ENCODE measurements at places on chromosomes 7 and 10.

DNA sequence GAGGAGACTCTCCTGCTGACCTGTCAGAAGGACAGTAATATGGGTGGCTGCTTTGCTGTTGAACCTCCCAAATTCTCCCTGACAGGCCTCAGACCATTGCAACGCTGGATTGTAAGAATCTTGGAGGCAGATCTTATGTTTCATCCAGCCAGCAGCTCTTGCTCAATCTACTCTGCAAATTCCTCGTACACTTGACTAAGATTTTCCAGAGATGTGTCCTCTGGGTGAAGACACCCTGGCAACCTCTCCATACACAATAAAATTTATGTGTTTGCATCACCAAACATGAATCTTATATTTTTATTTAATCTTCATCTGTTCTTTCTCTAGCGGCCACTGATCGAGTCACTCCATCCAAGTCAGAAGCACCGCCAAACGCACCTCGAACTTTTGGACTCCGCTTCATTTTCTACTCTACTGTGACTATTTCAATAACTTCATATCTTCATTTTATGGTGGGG is 623.1 kb downstream of the ACTR3B start:
- no peak for DNase-seq

GRCh38 chr10:6195846-6196245 is 6.9 kb upstream of the PFKFB3 start:
- DNase-seq, result no peak

DNA sequence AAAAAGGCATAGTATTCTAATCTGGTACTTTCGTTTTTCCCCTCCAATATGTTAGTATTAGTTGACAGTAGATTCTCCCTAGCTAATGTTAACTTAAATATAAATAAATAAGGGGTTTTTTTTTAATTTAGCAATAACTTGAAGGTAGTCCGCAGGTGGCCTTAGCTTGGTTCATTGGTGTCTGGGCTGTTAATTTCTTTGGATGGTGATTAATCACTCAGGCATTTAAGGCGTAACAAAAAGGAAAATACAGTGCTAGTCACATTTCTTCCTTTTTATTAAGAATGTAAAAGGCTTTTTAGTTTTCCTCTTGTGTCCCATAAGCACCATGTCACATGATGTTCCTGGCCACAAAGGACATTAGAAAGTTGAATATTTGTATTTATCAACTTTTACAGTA is 161.0 kb upstream of the POT1 start:
- no peak for DNase-seq

DNA sequence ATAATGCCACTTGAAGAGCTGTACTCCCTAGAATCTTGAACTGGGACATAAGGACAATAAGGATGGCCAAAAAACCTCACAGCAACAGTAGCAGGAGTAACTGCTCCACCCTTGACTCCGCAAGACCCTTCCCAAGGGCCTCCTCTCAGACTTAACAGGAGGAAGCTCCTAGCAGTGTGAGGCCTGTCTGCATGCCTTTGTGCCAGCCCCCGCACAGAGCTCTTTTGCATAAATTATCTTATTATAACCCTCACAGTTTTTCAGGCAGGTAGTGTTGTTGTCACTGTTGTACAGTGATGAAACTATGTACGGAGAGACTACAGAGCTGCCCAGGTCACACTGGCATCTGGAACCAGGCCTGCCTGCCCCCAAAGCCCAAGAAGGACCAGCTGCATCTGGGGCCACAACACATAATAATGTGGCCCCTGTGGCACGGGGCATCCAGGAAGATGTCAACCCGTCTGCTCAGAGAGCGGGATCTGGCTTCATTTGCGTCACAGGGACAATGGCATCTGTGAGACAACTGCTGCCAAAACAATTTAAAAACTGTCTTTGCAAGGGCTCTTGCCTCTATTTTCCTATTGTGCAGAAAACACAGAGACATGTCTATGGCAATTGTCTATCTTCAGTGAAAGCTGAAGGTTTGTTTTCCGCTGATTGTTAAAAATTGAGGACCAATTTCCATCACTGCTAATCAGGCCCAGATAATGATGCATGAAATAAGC is 249.3 kb upstream of the GRB10 start:
- no peak for DNase-seq

DNA sequence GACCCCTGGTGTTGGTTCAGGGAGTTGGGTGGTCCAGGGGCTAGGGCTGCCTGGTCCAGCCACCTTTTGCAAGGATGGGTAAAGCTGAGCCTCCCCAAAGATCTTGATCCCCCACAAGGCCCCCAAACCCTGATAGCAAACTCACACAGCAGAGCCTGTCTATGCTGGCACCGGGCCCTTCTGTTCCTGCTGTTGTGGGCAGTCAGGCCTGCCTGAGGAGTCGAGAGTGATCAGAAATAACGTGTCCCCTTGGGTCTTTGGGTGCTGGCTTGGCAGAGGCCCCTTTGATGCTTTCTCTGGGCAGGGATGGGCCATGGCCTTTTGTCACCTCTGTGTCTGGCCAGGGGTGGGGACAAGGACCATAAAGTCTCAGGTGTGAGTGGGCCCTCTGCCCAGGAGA is 715 bp upstream of the MUC12 start:
- DNase-seq, result no peak

- DNase-seq, result no peak
Observed at GRCh38 chr7:96328016-96328415, 6.1 kb upstream of the SLC25A13 start.

DNA sequence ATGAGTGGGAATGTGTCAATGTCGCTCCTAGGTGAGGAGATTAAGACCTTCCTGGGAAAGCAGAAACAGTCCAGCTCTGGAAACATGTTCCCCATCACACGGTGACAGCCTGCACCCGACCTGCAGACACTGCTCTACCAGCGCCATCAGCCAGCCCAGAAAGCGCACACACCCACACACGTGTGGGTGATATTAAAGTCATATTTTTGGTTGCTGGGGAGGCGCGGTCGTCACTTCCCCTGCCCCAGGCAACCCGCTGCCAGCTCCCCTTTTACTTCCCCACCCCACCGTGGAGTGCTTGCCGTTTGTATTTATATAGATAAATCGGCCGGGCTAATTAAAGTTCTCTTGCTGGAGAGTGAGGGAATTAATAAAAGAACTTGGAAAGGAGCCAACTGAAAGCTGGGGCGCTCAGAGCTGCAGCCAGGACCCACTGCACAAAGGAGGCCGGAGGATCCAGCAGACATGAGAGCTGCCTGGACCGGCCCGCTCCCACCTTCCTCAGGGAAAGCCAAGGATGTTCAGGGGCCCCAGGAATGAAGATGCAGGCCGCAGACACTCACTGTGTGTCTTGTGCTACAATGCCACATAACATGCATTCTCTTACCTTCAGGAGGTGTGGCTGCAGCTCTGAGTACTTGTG is 145.2 kb upstream of the UNC5B start:
- DNase-seq, result no peak
